ENCODE measurements at places on chromosomes 4 and X.
A peak's percentile ranks its signal among the peaks of the same experiment; 100 is the strongest.

DNA sequence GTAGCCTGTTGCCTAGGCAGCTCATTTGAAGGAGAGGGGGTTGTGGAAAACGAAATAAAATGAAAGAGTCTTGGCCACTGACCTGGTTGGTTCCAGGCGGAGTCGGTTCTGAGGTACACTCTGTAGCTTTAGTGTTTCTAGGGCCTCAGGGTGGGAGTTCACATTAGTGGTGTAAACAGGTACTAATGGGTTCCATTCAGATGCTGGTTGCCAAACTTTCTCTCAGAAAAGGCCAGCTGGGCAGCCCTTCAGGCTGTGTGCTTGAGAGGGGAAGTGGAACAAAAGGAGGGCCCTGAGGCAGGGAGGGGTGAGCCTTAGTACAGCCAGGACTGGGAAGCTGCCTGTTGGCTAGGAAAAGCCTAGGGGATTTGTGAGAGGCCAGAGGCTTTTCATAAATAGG lies 24.8 kb downstream of the NHSL2 start:
- peak; percentile 6 for DNase-seq

DNA sequence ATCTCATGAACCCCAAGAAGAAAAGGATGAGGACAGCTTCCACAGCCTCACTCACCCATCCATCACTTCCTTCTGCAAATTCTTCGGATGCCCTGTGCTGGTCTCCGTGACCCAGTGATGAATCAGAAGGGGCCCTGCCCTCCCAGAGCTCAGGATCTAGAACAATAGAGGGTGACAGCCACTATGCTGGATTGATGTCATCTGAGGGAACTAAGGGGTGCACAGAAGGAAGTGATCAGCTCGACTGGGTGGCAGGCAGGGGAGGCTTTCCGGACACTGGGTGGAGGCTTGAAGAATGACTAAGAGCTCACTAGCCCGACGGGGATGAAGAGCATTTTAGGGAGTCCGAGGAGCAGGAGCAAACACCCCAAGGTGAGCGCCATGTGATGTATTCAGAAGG lies 1.4 kb upstream of the ZNF185 start:
- DNase-seq, result no peak

- DNase-seq, result no peak
Observed at GRCh38 chrX:20315140-20315539, 48.4 kb upstream of the RPS6KA3 start.

- DNase-seq, result no peak
Observed at GRCh38 chr4:38011511-38012162, 51.4 kb downstream of the PTTG2 start.

DNA sequence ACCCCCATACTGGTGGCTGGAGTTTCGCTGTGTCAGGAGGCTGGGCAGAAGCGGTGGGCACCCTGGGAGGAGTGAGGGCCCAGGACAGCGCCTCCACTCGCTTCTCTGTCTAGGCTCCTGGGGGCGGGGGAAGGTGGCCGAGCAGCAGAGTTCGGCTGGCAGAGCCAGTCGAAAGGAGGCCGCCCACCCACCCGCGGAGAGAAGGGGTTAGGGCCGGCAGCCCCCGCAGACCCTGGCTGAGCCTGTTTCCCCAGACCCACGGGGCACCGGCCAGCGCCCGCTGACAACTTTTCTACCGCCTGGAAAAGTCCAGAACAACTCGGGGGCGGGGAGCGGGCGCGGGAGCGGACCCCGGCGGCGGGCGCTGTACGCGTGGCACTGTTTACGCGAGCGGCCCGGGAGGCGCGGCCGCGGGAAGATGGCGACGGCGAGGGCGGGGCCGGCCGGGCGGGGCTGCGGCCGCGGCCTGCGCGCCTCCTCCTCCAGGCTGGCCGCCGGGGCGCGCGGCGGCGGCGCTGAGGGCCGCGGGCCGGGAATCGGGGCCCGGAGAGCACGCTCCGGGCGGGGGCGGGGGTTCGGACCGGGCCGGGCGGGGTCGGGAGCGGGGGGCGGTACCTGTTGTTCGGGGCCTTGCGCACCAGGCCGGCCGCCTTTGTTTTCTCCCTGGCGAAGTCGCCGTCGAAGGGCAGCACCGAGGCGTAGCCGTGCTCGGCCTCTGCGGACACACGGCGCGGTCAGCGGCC lies 628 bp downstream of the MXD4 start:
- peak; percentile 32 for DNase-seq

DNA sequence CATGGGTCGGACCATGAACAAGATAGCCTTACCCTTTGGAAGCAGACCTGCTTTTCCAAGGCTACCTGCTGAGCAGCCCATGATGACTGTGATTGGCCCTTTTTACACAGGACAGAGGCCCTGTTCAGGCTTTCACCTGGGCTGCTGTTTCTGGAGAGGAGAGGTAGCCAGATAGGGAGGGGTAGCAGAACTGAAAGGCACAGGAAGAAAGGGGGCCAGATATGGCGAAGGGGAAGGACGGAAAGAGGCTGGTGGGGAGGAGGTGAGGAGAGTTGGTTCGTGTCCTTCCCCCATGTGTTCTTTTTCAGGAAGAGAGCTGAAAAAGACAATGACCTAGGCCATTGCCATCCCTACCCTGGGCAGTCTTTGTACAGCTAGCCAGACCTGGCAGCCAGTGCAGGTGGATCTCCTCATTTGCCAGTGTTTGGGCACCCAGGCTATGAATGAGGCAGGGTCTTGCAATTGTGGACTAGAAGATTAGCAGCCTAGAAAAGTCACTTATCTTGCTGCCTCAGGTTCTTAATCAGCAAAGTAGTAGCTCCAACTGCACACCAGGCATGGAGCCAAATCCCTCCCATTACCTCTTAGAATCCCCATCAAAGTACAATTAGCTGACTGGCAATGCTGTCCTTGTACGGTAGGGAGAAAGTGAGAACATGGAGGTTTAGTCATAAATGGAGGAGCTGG lies 139.6 kb downstream of the AMMECR1 start:
- peak; percentile 52 for DNase-seq

DNA sequence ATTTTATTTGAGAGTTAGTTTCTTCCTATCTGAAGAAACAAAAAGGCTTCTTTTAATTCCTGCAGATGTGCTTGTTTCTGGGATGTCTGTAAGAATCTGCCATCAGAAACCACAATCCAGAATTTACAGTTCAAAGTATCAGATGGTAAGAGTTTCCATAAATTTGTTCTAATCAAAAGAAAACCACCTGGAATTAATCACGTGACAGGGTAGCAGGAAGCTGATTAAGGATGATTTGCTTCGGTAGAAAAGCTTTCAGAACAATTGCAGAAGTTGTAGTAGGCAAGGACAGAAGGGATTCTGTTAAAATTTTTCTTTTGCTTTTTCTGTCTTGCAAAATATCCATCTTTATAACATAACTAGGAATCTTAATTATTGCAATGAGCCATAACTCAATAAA lies 1975.1 kb upstream of the AGA start:
- no peak for DNase-seq

DNA sequence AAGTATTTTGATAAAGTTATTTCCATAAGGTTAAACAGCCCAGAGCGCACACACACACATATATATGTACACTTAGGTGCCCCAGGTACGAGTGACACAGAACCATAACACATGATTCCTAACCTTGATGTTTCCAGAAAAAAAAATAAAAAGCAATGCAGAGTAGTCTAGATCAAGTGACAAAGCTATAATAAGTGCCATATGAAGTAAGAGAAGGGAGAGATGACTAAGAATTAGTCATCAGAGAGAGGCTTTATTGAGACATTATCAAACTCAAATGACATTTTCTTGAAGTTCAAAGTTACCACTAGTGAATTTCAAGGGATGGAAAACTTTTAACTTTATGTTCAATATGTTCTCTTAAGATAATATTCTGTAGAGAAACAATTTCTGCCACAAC lies 215.0 kb downstream of the HTR2C start:
- no peak for DNase-seq

DNA sequence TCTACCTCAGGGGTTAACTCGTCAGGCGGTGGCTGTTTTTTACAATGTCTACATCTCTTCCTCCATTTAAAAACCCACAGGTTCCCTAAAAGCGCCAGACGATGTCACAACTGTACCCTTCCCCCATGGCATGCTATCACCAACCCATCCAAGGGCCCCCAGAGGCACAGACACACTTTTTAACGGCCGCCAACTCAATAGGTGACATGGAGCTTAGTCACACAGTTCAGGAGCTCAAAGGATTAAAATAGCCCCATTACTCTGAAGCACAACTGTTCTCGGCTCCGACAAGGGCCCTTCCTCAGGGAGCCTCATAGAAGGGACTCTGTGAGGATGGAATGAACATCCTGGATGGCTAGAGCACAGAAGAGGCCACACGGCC lies 12.4 kb downstream of the SH3KBP1 start:
- no peak for DNase-seq

- no peak for DNase-seq
Observed at GRCh38 chrX:66015900-66016689, 23.8 kb downstream of the VSIG4 start.

- DNase-seq, result no peak
Observed at GRCh38 chr4:152007111-152007510, 246.3 kb upstream of the GATB start.

DNA sequence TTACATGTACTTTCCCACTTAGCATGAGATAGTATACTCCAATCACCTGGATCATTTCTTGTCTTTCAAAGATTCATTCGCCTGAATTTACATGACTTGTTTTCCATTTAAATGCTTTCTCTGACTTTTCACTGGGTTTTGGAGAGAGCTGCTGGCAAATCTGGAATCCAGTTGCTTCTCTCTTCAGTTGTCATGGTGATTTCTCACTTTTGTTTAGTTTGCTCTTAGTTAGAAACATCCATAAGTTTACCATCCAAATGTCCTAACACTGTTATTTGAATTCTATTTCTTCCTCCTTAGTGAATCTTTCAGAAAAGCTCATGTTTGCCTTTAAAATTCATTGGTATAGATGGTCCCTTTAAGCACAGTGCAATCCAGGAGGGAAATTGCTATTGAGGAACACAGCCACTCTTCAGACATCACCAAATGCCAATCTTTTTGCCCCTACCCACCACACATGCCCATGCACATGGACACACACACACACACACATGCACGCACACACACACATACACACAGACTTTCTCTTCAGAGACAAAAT lies 51.7 kb downstream of the REELD1 start:
- no peak for DNase-seq

- no peak for DNase-seq
Observed at GRCh38 chrX:99798936-99799335, 611.1 kb downstream of the PCDH19 start.

DNA sequence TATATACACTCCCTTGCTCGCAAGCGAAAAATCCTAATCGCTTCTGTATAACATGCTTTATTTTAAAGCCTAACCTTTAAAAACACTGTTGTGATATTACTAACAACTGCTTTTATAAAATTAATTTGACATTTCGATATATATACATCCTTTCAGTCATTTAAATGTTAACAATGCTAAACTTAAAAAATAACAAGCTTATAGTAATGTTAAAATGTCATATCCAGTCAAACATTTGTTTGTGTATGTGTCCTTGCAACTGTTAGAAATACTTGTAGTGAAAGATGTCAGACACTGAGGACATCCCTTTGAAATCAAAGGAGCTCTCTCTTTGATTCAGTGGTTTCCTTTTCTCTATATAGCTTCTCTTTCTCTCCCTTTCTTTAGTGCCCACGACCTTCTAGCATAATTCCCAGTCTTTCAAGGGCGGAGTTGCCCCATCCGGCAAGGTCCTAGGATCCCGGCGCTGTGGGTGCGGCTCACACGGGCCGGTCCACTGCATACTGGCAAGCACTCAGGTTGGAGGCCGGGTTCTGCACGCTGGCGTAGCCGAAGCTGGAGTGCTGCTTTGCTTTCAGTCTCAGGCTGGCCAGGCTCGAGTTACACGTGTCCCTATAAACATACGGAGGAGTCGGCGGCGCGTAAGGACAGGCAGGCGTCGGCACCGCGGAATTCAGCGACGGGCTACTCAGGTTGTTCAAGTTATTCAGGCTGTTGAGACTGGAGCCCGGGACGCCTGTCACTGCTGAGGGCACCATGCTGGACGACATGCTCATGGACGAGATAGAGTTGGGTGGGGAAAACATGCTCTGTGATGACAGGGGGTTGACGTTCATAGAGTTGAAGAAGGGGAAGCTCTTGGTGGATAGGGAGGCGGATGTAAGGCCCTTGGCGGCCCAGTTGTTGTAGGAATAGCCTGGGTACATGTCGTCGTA lies 5.0 kb downstream of the PITX2 start:
- no peak for DNase-seq

GRCh38 chrX:38278682-38279081 lies 48.6 kb downstream of the RPGR start:
- no peak for DNase-seq

DNA sequence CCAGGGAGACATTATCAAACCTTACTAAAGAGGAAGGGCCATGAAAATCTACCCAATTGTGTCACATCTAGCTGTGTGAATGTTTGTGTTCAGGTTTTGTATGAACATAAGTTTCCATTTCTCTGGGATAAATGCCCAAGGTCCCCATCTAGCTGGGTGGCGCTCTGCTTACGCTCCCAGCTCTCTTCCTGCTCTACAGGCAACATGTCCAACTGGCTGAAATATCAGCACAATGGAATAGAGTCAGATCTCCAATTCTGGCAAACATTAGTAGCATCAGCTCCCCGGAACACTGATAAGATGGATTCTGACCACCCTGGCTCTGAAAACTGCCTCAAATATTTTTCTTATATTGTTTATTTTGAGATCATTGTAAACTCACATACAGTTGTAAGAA lies 74.8 kb downstream of the IRF2 start:
- no peak for DNase-seq

- no peak for DNase-seq
Observed at GRCh38 chrX:48531358-48531959, 8.1 kb upstream of the TBC1D25 start.

GRCh38 chrX:63744850-63745394 lies 40.1 kb downstream of the ARHGEF9 start:
- no peak for DNase-seq

GRCh38 chrX:15322472-15322871 lies 7.0 kb upstream of the ASB11 start:
- no peak for DNase-seq

GRCh38 chr4:13833171-13833804 lies 205.8 kb upstream of the BOD1L1 start:
- no peak for DNase-seq

GRCh38 chr4:101005659-101006058 lies 341.7 kb downstream of the PPP3CA start:
- DNase-seq, result no peak

DNA sequence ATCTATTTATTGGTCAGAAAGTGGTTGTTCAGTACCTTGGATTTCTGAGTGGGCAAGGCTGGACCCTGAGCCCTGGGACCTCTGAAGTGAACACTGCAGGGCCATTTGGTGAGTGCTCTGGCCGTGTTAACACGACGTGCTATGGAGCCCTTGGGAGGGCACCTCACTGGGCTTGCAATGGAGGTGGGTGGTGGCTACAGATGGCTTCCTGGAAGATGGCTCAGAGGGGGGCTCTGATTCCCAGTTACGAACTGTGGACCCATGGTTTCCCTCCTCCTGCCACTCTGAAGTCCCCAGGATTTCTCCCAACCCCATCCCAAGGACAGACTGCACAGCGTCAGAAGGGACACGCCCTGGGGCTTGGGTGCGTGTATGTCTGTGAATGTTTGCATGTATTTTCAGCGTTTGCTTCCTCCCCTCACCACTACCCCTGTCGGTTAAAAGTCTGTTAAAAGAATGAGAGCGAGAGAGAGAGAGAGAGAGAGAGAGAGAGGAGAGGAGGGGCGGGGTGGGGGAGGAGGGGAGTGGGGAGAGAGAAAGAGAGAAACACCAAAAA lies 3.7 kb upstream of the RHOH start:
- no peak for DNase-seq

- DNase-seq, result no peak
Observed at GRCh38 chrX:85993539-85994197, 53.7 kb downstream of the CHM start.

- DNase-seq, result no peak
Observed at GRCh38 chrX:79107891-79108718, 36.4 kb upstream of the GPR174 start.

Data from NCI-H524 (cell line).